Endothelial cell of umbilical vein (primary cell): ENCODE measurements at places on chromosomes 3 and 15.

GRCh38 chr15:41669701-41670100 is 9.5 kb downstream of the MGA start:
- DNase-seq: no peak

GRCh38 chr15:75738014-75738646 is 25.5 kb upstream of the CSPG4 start:
- DNase-seq: no peak

GRCh38 chr3:108403686-108404345 is 106.6 kb downstream of the MYH15 start:
- DNase-seq: no peak

GRCh38 chr3:99659951-99660350 is 21.6 kb downstream of the COL8A1 start:
- DNase-seq: peak; percentile 78

DNA sequence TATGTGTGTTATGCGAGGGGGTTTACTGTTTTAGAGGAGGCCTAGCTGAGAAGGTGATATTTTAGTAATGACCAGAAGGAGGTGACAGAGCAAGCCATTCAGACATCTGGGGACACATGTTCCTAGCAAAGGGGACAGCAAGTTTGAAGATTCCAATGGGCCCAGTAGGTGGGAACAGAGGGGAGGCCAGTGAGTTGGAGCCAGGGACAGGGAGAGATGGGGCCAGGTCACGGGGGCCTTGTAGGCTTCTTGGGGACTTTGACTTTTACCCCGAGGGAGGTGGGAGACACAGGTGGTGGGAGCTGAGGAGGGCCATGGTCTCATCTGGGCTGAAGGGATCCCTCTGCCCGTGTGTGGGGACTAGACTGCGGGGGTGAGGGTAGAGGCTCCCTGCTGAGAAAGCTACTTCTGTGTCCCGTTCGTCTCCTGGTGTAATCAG is 72.5 kb downstream of the MGLL start:
- DNase-seq: no peak

- DNase-seq: peak; percentile 71
These were observed 1.8 kb upstream of the SCN5A start for GRCh38 chr3:38651153-38651789.

- peak; percentile 95 for DNase-seq
These were observed 497.0 kb upstream of the TBL1XR1 start for GRCh38 chr3:177694316-177694715.

GRCh38 chr15:25239471-25240345 is 199.1 kb downstream of the UBE3A start:
- no peak for DNase-seq

GRCh38 chr3:195809796-195810454 is 1.8 kb downstream of the MUC4 start:
- DNase-seq: no peak

DNA sequence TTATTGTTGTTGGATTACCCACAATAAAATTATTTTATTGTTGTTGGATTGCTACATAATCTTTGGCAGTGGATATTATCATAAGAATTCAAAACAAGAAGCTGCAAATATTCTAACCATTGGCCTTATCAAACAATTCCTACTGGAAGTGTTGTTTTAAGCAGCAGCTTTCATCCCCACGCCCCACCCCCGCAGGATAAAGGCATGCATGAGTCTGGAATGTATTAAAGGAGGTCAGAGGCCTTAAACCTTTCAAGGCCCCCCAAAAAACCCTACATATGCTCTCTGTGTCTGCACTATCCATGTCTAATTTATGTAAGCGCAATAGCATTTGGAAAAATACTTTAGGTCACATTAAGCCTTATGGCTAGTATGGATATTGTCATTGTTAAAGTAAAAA is 23.1 kb downstream of the P3H2 start:
- no peak for DNase-seq

- DNase-seq: no peak
These were observed 21.8 kb upstream of the CLDN18 start for GRCh38 chr3:137988152-137988551.

GRCh38 chr15:33852570-33852969 is 115.7 kb upstream of the CHRM5 start:
- no peak for DNase-seq

DNA sequence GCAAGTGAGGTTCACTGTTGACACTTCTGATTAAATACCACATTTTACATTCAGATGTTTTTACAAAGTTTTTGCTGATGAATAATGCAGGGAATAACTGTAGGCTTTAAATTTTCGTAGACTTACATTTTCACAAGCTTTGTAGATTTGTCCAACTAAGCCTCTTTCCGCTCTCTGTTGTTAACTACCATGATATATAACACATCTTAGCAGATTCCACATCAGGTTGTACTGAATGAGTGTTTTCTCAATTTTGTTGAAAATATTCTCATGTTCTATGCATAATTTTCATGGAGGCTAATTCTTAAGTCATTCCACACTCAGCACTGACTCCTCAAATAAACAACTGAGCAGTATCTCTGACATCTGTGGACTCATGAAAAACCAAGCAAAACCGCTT is 168.3 kb downstream of the RSRC1 start:
- DNase-seq: no peak

GRCh38 chr15:61621146-61621545 is 392.0 kb upstream of the RORA start:
- peak; percentile 21 for DNase-seq
